T1000 (cell line): ENCODE measurements at places on chromosomes 13 and 19.
A peak's percentile ranks its signal among the peaks of the same experiment; 100 is the strongest.

DNA sequence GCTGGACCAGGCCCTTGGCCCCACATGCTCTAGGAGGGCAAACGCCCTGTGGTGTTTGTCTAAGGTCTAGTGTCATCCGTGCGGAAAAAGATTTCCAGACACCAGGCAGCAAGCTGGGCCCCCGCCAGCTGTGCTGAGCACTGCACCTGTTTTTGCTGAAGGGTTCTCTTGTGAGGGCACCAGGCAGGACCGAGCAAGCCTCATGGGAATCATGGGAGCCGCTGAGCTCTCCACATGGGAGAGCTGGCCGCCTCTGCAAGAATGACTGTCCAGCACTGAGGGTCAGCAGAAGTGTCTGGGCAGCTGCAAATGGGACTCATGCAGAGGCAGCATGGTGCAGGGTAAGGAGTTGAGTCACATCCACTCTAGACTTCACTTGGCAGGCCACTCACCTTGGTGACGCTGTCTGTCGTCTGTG is 12.0 kb downstream of the B3GNT8 start:
- no peak for DNase-seq

DNA sequence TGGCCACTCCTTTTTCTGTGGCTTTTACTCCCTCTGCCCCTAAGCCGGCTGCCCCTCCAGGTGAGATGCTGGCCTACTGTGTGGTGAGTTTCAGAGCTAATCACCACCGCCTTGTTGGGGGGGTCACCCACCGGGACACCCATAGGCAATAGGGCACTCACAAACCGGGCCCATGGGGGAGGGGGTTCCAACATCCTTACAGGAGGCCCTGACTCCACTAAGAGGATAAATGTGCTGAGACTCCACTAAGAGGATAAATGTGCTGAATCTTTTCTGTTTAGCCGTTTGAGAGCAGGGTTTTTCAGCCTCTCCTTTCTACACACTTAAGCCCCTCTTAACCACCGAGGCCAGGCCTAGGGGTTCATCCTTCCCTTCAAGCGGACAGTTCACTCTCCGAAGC is 73.7 kb downstream of the SLC15A1 start:
- DNase-seq, result no peak

DNA sequence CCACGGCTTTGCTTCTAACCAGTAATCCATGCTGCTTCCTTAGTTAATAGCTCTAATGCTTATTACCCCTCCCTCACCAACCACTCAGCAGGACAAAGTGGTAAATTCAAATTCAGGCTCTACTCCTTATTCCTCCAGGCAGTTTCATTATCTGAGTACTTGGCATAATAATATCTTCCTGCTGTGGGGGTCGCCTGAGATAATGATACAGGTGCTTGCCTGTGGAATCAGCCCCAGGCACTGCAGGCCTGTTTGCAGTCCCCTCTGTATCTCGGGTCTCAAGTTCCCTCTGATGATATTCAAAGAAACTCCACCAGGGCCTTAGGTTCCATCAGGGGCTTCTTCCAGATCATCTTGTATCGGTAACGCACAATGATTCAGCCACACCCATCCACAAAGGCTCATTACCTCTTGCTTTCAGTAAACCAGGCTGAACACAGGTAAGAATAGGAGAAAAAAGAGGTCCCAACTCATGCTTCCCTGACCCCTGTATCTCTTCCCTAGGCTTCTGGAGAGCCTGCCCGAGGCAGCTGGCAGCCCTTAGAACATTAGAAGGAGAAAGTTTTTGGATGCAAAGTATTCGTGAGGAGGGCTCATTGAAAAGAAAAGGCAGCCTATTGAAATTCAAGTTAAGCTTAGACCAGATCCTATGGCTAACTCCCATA is 14.3 kb upstream of the FOXO1 start:
- no peak for DNase-seq

GRCh38 chr19:1847684-1848398 is 442 bp downstream of the REXO1 start:
- no peak for DNase-seq

GRCh38 chr13:32323912-32324311 is 8.6 kb downstream of the BRCA2 start:
- DNase-seq, result no peak

- no peak for DNase-seq
Measured at GRCh38 chr13:30346153-30346788, 38.9 kb upstream of the KATNAL1 start.

- no peak for DNase-seq
Measured at GRCh38 chr19:15516363-15516762, 8.0 kb downstream of the CYP4F22 start.

DNA sequence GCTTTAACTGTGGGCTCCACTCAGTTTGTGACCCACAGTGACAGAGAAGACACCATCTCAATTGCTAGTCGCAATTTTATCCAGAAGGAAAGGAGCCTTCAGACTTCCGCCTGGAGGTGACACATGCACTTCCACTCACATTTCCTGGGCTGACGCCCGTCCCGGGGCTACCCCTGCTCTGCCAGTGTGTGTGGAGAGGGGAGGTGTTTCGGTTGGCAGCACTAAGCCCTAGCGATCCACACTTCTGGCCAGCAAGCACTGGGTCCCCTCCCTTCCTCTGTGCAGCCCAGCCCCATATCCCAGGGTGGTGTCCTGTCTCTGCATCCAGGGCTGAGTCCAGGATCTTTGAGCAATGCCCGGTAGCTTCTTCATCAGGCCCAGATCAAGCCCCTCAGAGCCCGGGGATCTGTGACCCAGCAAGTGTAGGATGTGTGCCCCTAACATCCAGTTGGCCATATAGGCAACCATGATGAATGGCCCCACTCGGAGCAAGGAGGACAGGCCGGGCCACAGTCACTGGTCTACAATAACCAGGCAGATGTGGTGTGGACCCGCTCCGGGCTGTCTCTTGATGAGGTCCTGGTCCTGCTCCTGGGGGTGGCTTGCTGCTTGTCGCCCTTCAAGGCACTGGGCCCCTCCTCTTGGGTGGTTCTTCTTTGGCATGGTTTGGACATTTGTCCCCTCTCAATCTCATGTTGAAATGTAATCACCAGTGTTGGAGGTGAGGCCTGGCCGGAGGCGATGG is 141.9 kb upstream of the SPACA7 start:
- no peak for DNase-seq

GRCh38 chr19:37466277-37466797 is 907 bp downstream of the ZNF569 start:
- peak; percentile 37 for DNase-seq

- no peak for DNase-seq
Measured at GRCh38 chr13:73903561-73903960, 230.6 kb downstream of the KLF12 start.

GRCh38 chr19:58296104-58296503 is 9.1 kb upstream of the ERVK3-1 start:
- DNase-seq, result no peak

DNA sequence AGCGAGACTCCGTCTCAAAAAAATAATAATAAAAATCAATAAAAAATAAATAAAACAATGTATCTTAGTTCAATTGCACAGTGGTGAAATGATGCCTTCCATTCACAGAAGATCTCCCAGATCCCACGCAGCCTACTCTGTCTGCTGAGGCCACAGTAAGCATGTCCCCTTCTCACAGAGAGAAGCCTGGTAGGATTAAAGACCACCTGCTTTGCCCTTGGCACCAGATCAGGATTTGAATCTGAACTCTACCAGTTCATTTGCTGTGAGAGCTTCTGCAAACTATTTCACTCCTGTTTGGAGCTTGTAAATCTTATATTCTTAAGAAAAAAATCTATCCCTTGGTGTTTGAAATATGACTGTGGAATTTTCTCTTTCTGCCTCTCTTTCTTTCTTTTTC is 2.2 kb upstream of the SLC7A1 start:
- no peak for DNase-seq

GRCh38 chr13:113820813-113821651 is 42.8 kb downstream of the GAS6 start:
- DNase-seq, result peak; percentile 89

DNA sequence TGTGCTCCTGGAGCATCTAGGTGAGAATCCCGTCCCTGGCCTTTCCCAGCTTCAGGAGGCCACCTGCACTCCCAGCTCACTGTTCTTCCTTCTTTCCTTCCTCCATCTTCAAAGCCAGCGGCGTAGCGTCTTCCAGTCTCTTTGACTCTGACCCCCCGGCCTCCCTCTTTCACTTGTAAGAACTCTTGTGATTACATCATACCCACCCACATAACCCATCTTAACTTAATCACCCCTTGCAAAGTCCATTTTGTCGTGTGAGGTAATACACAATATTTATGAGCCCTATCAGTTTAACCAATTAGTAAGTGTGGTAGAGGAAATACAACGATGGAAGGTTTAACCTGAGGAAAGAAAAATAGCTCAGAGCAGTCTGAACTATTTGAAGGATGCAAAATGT is 4.6 kb upstream of the CDC16 start:
- no peak for DNase-seq

DNA sequence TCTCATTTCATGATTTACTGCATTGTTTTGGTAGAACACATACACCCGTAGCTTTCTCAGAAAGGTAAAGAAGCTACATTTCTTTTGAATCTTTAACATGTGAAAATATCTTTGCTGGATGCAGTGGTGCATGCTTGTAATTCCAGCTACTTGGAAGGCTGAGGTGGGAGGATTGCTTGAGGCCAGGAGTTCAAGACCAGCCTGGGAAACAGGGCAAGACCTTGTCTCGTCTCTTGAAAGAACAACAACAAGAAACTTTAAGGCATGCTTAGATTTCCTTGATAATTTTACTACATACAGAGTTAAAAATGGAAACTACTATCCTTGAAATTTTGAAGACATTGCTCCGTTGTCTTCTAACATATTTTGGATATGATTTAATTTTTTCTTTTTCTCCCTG is 7.7 kb downstream of the RNF113B start:
- DNase-seq, result no peak

DNA sequence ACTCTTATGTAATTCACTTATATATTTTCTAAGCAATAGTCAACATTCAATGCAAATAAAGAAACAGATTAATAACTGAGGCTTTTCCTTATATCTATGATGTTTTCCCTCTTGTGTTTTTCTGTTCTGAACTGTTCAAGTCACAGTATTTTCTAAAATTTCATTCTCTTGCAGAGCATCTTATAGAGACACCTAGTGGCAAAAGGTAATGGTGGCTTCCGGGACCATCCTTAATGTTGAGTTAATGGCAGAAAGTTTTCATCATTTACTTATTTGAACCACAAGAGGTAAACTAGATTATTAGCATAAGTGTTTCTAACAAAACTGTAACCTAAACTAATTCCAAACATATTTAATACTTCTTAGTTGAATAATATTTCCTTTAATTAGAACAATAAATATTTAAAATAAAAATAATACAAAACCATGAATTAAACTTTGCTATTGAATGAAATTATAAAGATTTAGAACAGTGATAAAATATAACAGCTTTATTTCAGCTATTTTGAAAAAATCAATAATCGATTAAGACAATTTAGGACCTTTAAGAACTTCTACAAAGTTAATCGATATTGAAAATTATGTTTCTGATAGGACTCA is 1.7 kb upstream of the SLITRK5 start:
- no peak for DNase-seq

- DNase-seq, result no peak
Measured at GRCh38 chr13:101919541-101920181, 467.2 kb downstream of the ITGBL1 start.

DNA sequence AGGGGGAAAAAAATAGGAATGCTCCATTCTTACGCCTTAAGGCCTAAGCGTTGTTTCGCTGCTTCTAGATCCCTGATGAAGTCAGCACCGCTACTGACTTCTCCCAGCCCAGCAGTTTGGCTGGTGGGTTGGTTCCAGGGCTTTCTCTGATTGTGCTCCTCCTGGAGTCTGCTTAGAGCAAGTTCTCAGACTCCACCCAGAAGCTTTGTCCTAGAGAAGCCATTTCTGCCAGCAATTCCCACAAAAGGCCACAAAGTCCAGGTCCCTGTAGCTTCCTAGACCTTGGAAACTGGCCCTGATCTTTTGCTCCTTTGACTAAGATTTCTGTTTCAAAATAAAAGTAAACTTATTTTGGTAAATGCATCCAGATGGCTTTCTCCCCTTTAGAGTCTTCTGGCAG is 65.4 kb downstream of the KCTD12 start:
- no peak for DNase-seq

GRCh38 chr13:20713751-20714150 is 10.3 kb downstream of the IL17D start:
- peak; percentile 78 for DNase-seq

DNA sequence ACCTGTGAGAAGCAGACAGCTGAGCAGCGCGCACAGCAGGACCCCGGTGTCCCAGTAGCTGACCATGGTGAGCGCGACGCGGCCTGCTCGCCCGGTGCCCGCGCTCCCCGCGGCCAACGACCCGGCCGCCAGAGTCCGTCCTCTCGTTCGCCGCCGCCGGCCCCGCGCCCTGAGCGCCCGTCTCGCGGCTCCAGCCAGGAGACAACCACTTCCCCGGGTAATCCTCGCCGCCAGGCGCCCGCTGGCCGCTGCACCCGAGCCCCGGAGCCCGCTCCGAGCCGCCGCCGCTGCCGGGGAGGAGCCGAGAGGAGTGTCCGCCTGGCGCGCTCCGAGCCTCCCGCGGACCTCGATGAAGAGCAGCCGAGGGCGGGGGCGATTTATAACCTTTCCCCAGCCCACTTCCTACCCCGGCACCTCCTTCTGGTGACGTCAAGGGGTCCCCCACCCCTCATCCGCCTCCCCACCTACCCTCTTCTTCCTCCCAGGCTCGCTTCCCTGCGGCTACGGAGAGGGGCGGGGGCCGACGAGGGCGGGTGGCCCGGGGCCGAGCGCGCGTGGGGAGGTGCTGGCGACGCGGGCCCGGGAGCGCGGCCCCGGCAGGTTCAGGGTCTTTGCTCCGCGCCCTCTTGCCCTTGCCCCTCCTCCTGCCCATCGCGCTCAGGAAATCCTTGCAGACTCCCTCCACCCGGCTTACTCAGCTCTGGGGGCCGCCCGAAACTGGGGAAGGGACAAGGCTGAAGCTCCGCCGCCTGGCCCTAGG is at the start of gene FLT1:
TSS of gene FLT1 (minus strand) at position 351 of the 760 bp plus-strand sequence. CDS start at position 66, 285 bp downstream.
- DNase-seq, result no peak

DNA sequence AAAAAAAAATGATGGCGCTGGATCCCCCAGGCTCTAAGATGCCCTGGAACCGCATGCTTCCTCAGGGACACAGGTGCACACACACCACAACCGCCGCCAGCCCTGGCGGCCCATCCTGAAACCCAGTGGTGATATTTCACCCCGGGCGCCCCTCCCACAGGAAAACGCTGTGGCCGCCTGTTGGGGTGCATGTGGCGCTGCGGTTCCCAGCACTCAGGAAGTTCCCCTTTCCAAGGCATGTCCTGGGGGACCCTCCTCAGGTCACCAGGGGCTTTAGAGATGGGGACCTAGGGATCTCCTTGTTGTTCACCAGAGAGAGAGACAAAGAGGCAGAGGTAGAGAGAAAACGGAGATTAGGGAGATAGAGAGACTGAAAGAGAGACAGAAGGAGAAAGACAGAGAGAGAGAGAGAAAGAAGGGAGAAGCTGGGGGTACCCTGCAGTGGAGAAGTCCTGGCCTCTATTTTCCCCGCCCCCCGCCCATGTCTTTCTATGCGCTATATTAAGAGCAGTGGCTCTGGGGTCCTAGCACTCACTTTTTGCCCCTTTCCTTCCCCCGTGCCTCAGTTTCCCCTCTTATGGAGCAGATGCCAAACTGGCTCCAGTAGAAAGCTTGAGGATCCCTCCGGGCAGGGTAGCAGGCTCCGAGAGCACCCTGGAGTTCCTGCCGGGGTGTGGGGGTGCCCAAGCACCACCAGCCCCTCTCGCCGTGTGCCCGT is 2.3 kb downstream of the ADGRE2 start:
- DNase-seq, result no peak

- no peak for DNase-seq
Measured at GRCh38 chr13:23671377-23671776, 101.2 kb downstream of the TNFRSF19 start.
